ENCODE measurements at places on chromosomes 5 and 9.

DNA sequence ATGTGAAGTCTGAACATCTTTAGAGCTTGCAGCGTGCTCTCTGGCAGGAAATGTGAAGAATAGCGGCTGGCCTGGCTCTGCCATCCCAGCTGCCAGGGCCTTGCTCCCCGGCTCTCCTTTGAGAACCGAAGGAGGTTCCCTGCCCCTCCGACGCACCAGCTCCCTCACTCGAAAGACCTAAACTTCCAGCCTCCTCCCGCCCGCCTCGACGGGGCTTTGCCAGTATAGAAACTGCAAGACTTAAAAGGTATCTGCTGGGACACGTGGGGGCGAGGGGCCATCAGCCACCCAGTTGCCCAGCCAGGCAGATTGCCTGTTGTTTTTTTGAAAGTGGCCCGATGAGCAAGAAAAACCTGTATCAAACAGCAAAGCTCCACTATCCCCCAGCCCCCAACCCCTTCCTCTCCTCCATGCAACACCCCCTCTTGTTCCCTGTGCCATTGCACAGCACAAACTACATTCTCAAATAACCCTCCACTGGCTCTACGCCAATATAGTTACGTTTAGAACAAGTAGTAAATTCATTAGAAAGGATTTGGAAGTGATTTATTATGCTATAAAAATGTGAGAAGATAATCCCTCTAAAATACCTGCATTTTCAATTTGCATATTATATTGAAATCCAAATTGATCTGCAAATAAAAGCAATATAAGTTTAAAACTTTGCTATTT is 331.9 kb downstream of the MED10 start:
- no peak for DNase-seq

DNA sequence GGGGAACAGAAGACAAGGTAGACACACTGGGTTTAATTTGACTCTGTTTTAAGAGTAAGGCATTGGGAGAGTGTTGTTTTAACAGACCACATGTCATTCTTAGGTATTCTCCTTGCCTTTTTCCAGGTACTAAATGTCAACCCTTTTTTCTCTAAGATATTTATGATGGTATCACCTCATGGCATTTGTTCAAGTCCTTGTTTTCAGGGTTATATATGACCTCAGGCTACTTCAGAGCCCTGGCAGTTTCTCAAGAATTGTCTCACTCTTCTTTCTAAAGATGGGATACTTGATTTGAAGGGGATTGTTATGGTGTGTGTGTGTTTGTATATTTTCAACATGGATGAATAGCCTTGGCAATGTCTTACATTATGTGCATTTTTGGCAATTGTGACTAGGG is 131.1 kb upstream of the ACTBL2 start:
- DNase-seq: no peak

DNA sequence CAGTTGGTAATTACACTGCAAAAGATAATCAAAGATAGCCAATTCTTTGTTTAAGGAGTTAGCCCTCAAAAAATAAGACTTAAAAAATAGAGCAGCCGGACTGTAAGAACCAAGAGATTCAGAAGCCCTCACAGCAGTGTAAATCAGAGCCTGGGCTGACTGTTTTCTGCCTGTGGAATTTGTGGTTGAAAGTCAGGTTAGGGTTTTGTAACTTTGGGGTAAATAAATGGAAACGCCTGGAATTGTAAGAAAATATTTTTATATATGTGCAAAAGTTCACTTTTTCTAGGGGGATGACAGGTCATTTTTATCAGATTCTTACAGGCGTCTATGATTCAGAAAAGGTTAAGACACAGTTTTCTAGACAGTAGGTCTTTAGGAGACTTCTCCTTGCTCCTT is 35.6 kb downstream of the KLHL3 start:
- DNase-seq: no peak

DNA sequence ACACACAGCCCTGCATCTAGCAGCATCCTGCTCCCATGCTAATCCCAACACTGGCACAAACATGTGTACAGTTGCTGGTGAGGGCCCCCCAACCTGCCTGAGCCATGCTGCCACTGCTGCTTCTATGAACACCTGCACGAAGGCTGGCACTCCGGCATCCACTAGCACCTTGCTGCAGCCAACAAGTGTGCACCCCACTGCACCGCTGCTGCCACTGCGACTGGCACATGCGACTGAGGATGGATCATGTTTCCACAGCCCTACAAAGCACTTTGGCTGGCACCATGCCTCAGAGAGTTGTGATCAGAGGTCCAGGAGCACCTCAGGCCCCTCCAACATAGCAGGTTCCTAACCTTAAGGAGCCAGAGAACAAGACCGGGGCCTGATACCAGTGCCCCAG is 7.8 kb upstream of the PDCD1LG2 start:
- no peak for DNase-seq

- DNase-seq: no peak
These were observed 127.0 kb downstream of the NNT start for GRCh38 chr5:43729846-43730478.

GRCh38 chr9:21996438-21996837 is 1.8 kb downstream of the CDKN2B-AS1 start:
- peak; percentile 71 for DNase-seq

DNA sequence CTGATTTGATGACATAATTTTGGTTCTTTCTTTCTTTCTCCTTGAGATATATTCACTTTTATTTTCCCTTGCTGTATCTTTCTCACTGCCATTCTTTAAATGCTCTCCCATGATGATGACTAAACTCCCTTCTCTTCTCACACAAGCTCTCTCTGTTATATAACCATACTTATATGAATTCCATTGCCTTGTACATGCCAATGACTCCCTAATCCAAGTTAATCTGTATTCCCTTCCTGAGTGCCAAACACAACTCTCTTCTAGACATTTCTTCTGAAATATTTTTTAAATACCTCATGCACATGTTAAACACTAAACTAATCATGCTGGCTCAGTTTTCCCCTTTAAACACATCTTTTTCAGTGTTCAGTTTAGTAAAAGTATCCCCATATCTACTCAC is 62.2 kb upstream of the ST8SIA4 start:
- no peak for DNase-seq

DNA sequence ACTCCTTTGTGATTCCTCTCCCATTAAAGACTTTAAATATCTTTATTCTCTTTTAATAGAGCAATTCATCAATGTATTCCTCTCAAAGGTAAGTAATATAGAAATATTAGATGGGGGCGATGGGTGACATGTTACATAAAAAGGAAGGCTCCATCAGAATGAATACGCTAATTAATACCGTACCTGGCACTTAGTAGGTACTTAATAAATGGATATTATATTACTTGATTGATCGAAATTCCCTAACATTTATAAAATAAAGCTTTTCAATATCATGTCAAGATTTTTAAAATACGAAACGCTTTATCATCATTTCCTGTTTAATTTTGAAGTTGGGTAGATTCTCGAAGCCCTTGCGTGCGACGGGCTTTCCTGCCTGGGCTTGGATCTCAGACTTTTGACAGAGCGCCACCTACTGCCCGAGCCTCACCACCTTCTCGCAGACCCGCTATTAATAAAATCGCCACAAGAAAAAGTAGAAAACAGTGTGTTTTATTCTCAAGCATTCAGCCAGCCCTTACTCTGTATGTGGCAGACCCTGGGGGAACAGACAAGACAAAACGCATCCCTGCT is 99.4 kb downstream of the C5orf15 start:
- peak; percentile 53 for DNase-seq

DNA sequence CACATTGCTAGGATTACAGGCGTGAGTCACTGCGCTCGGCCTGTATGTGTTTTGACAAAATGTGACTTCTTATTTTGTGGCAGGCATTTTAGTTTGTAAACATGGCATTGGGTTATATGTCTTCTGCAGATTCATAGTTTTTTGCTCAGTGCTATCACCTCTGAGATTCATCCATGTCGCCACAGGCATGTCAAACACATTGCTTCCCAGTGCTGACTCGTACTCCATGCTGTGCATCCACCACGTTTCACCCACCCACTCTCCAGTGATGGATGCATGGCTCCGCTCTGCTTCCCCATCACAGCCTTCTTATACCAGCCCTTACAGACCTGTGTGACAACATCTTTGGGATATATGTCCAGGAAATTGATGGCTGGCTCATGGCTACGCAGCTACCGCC is 158.8 kb downstream of the GAS1 start:
- no peak for DNase-seq

GRCh38 chr9:16342246-16343020 is 528.0 kb downstream of the BNC2 start:
- no peak for DNase-seq

DNA sequence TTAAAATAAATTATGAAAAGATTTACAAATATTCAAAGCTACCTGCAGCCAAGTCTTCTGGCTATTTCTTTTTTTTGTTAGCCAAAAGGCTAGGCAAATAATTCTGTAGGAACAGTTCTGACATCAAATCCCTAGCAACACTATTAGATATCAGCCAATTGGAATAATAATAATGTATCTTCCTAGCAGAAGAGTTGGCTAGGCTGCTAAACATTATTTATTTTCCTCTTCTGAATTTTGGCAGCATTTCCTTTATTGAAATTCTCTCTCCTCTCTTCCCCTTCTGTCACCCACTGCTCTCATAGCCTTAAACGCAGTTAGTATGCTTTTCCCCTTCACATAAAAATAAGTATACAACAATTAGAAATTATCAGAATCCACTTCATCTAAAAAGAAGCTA is 42.6 kb downstream of the ZDHHC21 start:
- no peak for DNase-seq

DNA sequence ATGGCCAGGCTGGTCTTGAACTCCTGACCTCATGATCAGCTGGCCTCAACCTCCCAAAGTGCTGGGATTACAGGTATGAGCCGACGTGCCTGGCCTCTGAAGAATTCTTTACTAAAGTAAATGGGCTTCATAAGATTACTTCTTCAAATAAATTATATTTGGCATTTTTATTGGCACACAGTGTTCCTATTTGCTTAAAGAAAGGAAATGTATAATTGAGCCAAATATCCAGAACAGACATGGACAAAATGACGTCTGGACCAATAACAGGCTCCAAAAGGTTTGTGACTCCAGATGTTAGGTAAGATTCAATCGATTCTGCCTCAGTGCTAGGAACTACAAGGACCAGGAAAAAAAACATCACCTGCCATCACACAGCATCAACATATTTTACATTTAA is 40.7 kb downstream of the ECPAS start:
- no peak for DNase-seq

DNA sequence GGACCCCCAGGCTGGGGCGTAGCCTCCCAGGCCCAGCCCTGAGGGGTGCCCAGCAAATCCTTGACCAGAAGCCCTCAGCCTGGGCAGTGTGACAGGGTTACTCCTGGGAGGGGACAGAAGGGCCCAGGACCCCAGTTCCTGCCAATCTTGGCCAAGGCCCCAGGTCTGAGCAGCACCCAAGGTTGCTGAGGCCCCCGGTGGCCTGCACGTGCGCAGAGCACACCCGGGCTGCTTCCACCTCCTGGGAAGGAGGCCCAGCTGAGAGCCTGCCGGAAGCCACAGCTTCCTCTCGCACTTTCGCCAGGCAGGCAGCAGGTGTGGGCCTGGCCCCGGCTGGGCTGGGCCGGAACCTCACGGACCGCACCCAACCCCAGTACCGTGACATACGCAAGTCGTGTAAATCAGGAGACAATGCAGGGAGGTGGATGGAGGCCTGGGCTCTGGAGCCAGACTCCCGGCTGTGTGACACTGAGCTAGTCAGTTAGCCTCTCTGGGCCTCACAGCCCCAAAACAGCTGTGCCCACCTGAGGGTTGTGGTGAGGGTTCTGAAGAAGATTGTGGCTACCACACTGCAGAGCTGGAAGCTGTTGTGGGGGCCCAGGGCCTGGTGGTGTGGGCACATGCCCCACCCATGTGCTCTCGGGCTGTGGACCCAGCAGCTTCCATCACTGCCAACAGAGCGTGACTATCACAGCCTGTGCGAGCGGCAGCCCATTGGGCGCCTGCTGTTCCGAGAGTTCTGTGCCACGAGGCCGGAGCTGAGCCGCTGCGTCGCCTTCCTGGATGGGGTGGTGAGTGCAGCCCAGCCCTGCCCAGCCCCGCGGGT is 5.1 kb downstream of the GRK6 start:
- no peak for DNase-seq

DNA sequence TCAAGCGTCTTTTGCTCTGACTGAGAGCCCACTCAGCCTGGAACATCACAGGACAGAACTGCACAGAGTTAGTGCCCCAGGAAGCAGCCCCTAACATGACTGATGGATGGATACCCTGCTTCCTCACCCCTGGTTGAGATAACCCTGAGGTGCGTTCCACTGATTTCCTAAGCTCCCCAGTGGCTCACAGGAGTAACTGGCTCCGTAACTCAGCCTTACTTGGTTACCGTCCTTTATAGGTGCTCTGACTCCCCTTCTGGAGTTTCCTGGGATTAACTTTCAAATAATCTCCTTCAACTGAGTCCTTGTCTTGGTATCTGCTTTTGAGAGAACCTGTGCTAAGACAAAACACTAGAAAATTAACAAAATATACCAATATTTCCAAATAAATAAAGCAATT is 449.5 kb downstream of the AGTPBP1 start:
- DNase-seq: no peak

DNA sequence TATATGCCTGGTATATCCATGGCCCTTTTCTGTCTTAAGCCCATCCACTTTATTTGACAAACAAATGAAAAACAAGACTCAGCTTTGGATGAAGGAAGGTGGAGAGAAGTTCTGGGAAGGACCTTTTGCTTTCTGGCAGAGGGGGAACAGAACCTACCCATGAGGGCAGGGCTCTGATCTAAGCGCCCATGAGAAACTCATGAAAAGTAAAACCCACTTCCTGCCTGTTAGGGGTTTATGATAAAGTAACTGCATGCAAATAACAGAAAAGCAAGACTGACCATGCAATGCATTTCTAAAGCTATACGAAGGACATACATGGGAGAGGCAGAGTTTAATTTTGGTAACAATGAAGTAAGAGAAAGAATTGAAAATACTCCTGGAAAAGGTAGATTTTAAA is 181.9 kb upstream of the ADRA1B start:
- DNase-seq: no peak

- no peak for DNase-seq
These were observed 15.0 kb upstream of the LVRN start for GRCh38 chr5:115947260-115947659.

DNA sequence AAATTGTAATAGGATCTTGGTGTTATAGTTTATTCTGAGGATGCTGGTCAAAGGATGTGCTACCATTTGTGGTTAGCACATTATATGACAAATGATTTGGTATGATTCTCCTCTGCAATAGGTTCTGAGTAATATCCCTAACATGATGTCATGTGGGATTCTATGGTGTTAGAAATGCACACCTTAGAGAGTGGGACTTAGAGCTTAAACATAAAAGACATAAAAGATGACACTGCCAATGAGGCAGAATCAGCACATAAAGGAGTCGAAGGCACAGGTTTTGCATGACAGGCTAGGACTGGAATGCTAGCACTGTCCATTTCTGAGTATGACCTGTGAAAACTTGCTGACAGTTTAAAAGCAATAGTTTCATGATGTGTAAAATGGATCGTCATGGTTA is 100.4 kb downstream of the OSTF1 start:
- no peak for DNase-seq

DNA sequence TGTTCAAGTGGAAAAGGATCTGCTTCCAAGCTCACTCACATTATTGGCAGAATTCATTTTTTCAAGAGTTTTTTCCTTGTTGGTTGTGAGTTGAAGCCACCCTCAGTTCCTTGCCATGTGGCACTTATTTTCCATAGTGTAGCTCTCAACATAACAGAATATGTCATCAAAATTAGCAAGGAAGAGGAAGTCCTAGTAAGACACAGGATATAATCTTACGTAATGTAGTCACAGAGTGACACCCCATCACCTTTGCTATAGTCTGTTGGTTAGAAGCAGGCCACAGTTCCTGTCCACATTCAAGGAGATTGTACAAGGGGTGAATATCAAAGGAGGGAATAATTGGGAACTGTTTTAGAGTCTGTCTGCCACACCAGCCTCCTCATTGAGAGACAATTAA is 15.7 kb downstream of the IRGM start:
- DNase-seq: no peak

All from H9 (cell line).